ENCODE measurements at places on chromosomes 4 and X.

DNA sequence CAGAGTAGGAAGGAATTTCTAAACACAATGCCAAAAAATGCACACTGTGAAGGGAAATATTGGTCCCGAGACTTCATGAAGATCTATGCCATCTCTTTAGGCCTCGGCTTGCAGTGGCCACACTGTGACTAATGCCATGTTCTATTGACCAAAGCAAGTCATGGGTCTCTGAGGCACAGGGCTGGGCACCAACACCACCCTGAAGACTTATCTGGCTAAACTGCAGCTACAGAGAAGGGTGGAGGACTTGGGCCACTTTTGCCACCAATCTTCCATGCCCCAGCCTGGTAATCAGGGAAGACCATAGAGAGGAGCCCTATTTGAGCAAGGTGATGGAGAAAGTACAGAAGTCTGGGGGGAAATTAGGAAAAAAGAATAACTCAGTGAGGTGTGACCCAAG lies 42.1 kb downstream of the HMX1 start:
- no peak for DNase-seq

GRCh38 chr4:109816894-109817293 lies 1.3 kb downstream of the GAR1 start:
- DNase-seq: no peak

DNA sequence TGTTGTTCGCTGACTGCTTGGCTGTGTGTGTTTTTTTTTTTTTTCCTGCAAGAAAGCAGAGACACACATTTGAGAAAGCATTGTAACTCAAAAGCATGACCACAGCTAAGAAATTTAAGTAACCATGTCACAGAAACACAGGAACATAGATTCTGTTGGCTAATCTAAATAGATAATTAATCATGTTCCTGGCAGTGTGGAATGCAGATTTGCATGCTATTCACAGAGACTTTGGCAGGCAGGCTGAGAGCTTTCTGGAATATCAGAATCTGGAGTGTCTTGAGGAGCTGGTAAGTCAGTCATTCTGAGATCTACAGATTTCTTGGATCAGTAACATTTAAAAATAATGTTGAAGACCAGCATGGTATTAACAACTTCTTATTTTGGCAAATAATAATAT lies 33.2 kb upstream of the SMS start:
- no peak for DNase-seq

GRCh38 chrX:147680251-147680650 lies 231.5 kb upstream of the FMR1 start:
- no peak for DNase-seq

DNA sequence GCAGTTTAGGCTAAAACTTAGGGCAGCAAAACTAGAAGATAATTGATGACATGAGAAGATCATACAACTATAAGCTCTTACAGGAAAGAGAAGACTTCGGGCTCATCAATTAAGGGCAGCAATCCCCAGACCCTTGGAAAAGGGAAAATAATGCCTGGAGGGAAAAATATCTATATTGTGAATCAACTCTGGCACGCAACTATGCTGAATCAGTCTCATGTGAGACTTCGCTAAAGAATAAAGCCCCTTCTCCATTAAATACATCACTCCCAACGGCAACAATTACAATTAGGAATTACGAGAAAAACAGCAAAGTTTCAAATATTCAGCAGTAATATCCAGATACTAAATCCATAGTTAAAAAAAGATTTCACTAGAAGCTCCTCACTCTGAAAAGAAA lies 2016.8 kb upstream of the IGFBP7 start:
- DNase-seq: no peak

GRCh38 chr4:56871371-56871866 lies 36.3 kb upstream of the REST start:
- DNase-seq: no peak

DNA sequence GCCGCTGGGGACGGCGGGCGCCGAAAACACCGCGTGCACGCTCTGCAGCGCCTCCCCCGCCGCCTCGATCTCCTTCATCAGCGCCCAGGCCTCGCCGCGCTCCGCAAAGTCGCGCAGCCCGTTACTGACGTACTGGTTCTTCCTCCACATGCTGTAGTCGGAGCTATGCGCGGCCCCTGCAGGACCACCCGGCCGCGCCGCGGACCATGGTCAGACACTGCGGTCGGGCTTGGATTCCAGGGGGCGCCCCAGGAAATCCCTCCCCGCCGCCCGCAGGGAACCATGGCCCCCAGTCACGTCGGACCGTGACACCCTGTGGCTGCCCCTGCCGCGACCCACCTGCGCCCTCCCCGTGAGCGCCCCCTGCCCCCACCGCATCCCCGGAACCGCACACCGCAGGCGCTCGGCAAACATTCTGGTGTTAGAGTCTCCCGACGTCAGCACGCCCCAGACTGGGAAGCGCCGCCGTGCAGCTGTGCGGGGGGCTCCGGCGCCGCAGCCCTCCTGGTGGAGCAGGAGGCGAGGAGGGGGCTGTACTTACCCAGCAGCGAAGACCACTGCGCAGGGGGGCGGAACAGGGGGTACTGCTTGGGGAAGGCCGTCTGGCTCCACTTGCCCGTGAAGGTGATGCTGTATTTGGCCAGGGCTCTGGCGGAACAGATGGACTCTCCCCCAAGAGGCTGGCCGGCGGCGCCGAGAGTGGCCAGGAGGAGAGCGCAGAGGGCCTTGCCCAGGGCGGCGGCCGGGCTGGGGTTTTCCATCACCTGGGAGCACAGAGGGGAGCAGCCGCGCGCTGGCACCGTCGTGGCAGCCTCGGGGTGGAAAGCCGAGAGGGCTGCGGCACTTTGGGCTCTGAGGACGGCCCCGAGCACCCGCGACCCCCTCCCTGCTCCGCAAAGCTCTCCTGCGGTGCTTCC lies 814 bp downstream of the SPON2 start:
- no peak for DNase-seq

DNA sequence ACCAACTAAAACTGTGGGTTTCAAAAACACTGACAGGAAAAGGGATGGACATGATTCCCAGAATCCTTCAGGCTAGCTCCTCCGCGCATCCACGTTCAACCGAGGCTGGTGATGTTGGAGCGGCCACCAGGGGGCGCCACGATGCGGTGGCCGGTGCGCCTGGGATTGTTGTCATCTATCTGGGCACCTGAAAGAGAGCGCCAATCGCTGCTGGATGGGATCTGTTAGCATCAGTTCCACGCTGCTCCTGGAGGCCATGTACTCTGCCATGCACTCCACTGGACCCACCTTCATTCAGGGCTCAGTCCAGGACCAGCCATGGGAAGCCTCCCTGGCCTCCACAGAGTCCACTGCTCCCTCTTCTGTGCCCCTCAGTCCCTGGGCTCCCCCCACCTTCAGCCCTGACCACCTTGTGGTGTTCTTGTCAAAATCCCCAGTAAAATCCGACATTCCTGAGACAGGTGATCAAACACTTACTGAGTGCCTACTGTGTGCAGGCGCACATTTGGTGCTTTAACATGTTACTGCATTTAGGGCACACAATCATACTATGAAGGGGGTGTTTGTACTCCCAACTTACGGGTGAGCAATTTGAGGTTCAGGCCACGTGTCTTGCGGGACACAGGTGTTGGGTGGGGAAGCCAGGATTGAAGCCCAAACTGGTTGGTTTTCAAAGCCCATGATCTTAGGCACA lies 71.1 kb downstream of the CRMP1 start:
- no peak for DNase-seq

DNA sequence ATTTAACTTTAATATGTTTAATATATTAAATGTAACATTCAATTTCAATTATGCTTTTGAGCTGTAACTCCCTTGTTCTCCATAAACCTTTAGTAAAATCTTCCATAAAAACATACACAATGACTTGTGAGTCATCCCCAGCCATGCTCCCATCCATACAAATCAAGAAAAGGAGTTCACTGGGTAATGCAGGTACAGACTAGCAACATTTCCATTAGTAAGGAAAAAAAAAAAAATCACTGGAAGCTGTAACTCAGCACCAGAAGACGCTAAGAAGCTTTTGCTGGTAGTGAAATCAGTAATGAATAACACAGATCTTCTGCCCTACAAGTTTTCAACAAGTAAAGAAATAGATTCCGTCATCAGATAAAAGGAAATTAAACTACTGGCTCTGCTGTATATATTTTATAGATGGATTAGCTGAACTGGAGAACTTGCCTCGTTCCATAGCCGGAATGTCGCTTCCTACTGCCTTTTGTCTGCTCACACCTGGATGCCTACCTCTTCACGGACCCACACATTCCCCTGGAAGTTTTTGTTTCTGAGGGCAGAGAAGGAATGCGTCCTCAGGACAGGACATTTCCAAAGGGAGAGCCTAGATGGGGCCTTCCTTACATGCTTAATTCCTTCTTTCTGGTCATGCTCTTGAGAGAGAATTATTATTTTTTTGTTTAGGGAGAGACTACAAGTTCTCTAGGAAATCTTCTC lies 298.4 kb upstream of the ANKRD50 start:
- DNase-seq: no peak

- no peak for DNase-seq
Observed at GRCh38 chr4:16139066-16139945, 55.5 kb upstream of the PROM1 start.

- no peak for DNase-seq
Observed at GRCh38 chrX:14073071-14073470, 43.4 kb upstream of the GEMIN8 start.
